KG1 (cell line): ENCODE measurements at places on chromosomes 5 and 9.
A peak's percentile ranks its signal among the peaks of the same experiment; 100 is the strongest.

GRCh38 chr9:77374266-77374665, 196.9 kb downstream of the VPS13A start:
- no peak for DNase-seq

DNA sequence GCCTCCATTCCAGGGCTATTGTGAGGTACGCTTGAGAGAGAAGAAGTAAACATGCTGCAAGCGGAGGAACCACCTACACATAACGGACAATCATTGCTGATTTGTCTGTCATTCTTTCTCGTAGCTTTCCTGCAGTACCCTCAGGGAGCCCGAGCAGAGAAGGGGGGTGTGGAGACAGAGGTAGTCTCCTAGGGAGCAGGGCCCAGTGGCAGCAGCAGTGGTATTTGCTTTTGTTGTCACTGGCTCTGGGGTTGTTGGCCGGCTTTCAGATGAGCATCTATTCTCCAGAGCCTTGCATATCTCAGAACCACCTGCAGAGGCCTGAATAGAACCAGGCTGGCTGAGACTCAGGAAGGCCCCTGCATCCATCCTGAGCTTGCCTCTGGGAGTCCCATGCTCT, 19.9 kb downstream of the ENHO start:
- DNase-seq = no peak

DNA sequence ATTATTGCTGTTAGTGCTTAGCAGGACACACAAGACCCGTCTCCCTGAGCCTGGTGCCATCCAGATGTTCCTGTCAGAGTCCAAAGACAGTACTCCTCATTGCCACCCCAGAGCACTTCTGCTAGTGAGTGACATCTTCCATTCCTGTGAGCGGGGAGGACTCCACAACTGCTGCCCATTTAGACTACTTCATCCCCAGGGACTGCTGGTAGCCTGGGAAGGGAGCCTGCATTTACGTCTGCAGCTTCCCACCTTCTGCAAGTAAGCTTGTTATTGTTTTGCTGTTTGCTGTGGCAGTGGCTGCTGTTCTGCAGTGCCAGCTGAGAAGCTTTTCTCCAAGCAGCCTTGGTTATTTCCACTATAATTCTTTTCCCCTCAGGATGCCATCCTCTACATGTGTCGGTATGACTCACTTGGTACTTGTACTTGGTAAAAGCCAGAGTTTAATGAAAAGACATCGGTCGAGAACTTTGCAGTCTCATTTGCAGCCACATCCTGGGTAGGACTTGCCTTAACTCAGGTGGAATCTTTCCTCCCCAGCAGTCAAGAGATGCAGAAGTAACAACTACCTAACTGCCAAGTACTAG, 10.6 kb upstream of the MAP1B start:
- DNase-seq = no peak

DNA sequence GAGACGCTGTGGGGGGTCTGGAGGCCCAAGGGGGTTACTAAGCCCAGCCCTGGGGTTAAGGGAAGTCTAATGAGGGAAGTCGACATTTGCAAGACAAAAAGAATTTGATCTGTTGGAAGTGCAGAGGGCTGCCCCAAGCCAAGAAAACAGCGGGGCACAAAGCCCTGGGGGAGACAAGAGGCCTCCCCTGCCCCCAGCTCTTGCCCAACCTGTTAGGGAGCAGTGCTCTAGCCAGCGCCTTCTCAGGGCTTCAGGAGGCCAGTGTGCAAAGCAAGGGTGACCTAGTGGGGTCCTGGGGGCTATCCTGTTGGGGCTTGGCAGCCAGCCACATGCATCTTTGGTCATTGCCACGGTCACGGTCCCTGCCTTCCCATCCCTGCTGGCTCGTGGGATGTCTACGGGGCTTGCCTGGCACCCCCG, 25.2 kb downstream of the GFI1B start:
- DNase-seq = peak; percentile 79

GRCh38 chr5:163943546-163943945, 438.1 kb downstream of the MAT2B start:
- DNase-seq = no peak

GRCh38 chr9:133275105-133276000, at the start of gene ABO:
TSS of gene ABO (minus strand) at chr9:133275201.
- DNase-seq = no peak

DNA sequence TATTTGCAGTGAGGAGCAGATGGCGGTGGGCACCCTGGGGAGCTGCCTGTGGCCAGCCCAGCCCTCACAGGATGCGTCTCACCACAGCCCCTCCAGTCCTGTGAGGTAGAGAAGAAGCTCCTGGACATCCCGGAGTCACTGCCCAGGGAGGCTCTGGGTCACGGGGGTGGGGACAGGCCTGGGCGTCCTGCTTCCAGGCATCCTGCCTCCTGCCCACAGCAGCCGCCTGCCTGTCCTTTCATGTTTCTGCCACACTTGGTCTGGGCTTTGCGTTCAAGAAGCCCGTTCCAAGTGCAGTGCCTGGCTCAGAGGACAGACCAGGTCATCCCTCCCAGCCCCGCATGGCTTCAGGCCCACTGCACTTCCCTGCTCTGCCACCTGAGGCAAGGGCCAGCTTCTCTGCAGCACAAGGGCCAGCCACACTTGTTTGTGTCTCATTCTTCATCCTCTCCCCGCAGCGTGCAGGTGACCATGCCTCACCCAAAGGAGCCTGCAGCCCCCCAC, 38.2 kb downstream of the ZDHHC11B start:
- DNase-seq = no peak

GRCh38 chr9:96680812-96681499, 25.8 kb upstream of the PRXL2C start:
- DNase-seq = no peak

GRCh38 chr9:90301277-90301653, 341.4 kb downstream of the DIRAS2 start:
- no peak for DNase-seq

DNA sequence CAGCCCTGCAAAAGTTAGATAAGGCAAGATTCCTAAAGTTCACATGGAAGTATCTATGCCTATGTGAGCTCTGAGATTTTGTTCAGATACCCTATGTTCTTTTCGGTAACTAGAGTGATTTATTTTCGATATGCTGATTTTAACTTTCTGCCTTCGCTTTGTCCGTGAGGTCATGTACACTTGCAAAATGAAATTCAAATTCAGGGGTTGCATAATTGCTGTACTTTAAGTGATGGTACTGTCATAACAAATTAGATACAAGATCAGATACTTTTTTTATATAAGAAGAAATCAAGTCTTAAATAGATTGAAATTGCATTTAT, 350 bp upstream of the ECPAS start:
- DNase-seq = no peak

GRCh38 chr5:58985759-58986158, 402.9 kb downstream of the RAB3C start:
- no peak for DNase-seq

- no peak for DNase-seq
These were observed 37.3 kb downstream of the SEC61B start for GRCh38 chr9:99259231-99259918.

DNA sequence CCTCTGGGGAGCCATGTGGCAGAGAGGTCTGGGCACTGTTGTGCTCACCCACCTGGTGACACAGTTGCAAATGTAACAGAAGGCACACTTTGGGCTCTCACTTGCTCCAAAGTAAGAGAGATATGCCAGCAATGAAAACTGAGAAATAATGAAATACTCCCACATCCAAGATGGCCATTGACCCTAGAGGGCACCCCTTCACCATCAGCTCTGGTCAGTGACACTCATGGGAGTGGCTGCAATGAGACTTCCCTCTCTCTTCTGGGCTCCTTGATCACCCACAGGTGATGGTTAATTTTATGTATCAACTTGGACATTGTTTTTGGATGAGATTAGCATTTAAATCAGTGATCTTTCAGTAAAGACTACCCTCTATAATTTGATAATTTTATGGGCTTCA, 248.4 kb downstream of the CDH12 start:
- DNase-seq = no peak

DNA sequence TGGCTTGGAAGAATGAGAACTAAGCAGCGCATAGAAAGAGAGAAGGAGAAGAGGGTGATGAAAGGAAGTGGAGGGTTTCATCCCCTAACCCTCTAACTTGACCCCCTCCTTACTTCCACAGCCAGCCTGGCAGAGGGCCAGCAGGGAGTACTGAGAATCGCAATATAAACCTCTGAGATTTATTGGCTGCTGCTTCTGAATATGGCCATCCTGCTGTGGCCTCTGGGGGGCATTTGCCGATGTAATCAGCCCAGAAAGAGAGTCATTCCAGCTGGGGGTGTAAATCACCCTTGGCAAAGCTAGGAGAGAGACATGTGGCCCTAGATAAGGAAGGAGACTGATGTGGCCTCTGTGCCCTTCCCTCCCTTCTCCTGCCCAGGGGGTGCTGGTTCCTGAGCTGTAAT, 960 bp upstream of the GFRA3 start:
- no peak for DNase-seq
